ENCODE measurements at places on chromosomes 7 and 10.

DNA sequence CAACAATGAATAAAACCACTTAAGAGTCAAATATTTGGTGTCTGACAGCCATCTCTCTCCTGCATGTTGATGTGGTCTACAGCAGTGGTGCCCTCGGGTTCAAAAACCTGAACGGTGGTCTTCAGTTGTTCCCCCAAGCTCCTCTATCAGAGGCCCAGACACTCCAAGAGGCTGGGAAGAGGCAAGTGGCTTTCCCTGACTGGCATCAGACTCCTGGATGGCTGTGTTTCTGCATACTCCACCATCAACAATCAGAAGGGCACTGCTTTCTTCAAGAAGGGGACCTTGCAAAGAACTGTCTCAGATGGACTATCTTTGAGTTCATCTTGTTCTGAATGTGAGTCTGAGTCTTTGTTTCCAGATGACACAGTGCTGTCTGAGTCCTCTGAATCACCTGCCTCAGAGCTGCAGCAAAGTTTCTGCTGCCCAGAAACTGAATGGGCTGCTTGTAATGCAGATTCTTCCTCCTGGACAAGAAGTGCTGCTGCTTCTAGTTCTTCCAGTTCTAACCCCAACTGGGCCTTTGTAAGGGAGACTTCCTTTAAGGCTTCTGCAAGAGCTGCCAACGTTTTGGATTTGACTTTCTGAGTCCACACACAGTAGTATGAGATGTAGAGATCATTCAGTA is 5.9 kb upstream of the SGMS1 start:
- no peak for DNase-seq

GRCh38 chr7:125406111-125406510 is 476.5 kb upstream of the POT1 start:
- no peak for DNase-seq

- no peak for DNase-seq
These were observed 17.2 kb downstream of the VSTM2A start for GRCh38 chr7:54559401-54559800.

DNA sequence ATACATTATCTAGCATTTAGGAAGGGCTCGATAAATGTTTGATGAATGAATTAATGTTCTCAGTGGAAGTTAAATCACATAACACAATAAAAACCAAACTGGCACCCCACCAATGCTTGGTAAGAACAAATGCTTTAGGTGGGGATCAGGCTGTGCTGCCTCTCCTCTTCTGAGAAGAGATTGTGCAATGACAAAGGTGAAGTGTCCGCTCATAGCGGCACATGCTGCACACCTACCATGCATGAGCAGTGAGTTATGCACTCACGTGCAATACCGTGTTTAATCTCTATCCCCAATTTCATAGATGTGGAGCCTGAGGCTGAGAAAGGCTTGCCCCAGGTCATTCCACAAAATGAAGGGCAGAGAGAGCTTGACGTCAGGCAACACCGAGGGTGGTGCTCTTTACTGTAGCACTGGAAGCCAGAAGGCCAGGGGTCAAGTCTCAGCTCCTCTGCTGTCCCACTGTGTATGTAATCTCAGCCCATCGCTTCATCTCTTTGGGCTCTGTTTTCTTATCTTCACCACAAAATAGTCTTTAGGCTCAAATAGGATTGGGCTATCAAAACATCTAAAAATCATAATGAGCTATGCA is 72.9 kb upstream of the EFCAB10 start:
- DNase-seq, result no peak

DNA sequence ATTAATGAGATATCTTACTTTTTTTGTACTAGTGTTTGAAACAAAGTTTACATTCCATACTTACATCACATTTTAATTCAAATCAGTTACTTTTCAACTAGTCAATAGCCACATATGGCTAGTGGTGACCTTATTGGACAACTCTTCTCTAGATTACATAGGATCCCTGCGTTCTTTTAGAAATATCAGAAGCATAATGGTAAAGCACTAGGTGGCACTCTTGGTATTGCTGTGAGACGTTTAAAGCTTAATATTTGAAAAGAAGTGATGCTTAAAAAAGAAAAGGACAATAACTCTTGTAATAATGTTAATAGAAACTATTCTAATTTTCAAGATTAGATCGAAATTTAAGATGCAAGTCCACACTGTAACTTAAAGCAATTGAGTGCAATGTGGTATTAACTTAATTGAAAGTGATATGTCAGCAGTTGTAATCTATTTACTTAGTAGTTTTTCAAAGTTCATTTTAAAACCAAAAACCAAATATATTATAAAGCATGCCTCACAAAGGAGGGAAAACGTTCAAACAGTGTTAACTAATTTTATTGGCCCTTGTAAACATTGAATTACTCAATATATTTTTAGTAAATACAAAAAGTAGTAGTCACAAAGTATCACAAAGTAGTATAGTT is 339.1 kb downstream of the ATRNL1 start:
- no peak for DNase-seq
